ENCODE measurements at places on chromosomes 12 and 14.

DNA sequence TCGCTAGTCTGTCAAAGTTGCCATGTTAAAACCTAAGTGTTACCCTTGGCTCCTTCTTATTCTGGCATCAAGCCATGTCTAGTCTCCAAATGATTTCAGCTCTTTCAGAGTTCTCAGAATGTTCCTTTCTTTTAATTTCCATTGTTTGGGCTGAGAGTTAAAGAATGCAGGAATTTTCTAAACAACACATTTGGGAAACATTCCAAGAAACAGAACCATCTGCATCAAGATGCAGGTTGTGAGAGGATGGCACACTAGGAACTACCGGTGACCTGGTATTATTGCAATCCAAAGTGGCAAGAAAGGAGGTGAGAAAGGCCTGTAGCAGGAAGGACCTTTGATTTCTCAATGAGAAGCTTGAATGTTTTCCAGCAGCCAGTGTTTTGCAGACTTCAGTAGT, 30.1 kb downstream of the SLC35F4 start:
- no peaks in the 10 kb centered on the region for H3K27me3 ChIP-seq
- H3K4me3 ChIP-seq: no peak overlapping the region
- H3K36me3 ChIP-seq: no peaks in the 10 kb centered on the region

DNA sequence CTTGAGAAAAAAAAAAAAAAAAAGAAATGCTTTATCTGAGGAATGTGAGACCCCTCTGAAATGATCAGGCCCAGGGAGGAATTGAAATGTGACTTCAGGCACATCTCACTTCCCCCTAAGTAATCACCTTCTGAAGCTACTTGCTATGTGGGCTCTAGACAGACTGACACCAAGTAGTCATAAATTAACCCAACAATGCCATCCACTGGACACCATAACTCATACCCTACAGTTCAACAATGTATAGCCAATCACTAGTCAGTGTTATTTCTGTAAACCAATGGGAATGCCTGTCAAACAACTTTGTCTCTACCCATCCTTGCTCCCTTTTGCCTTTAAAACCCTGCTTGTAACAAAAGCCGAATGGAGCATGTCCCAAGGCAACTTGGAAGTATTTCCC, 182.7 kb upstream of the TMPO start:
- no peaks in the 10 kb centered on the region for H3K36me3 ChIP-seq
- no peak for DNase-seq
- H3K4me1 ChIP-seq: no peaks in the 10 kb centered on the region
- H3K4me3 ChIP-seq: no peak overlapping the region

- no peaks in the 10 kb centered on the region for H3K27me3 ChIP-seq
- H3K36me3 ChIP-seq: no peaks in the 10 kb centered on the region
- peaks cover under 1% of the 10 kb centered on the region for H3K4me1 ChIP-seq
Observed at GRCh38 chr12:52884526-52885293, 20.2 kb downstream of the KRT8 start.

DNA sequence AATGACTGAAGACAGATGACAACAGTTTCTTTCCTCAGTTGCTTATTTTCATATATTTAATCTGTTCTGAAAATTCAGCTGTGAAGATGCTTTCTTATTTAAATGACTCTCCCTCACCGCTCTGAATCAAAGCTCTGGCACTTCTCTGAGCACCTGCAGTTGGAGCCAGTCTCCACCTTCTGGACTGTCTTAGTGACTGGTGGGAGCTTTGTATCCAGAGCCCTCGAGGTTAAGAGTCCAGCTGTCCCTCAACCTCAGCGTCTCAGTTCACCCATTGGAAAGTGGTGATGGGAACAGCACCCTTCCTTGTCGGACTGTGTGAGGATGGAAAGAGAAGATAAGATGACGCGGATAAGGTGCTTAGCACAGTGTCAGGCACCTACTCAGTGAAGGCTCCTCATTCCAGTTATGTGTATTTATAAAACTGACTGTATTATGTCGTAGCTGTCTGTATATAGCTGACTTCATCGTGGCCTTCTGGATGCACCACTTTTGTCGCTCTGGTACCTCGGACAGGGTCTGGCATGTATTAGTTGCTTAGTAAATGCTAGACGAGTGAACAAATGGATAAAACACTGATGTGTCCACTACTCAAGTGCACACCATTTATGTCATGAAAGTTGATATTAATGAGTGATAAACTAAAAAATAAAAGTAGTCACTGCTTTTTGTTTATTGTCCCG, 34.5 kb downstream of the ELK3 start:
- no peak overlapping the region for H3K27ac ChIP-seq
- no peak for DNase-seq
- H3K27me3 ChIP-seq: no peaks in the 10 kb centered on the region
- no peaks in the 10 kb centered on the region for H3K4me1 ChIP-seq
- H3K36me3 ChIP-seq: no peaks in the 10 kb centered on the region

DNA sequence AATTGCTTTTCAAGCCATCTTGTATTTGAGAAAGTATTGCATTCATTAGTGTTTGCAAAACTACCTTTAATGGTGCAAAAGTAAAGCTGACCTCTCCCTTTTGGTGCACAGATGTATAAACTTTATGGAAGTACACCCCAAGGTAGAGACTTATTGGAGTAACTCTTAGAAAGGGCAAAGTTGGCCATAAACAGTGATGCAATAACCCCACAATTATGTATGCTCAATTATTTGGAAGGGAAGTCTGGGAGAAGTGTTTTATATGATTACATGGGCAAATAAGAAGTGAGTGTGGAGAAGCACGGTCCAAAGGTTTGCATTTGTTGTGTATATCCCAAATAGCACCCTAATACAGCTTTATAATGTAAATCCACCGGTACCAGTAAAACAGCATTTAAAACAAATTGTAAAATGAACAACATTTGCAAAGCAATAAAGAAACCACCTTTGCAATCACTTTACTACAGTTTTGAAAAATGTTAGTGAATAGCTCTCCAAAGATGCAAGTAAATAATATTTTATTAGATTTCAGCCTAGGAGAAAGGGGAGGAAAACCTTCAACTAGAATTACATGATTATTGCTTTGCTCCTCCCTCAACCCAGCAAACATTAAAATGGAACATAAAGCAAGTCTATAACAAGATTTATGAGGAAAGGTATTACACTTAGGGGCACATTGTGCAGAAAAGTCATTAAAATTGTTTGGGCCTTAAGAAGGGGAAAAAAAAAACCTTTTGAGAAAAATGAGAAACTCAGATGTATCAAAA, 70.5 kb downstream of the HMGA2 start:
- no peak overlapping the region for H3K4me3 ChIP-seq
- H3K27me3 ChIP-seq: no peaks in the 10 kb centered on the region
- peaks cover 6% of the 10 kb centered on the region for H3K4me1 ChIP-seq
- no peak for DNase-seq

GRCh38 chr12:47114481-47114892, 34.7 kb upstream of the AMIGO2 start:
- H3K36me3 ChIP-seq: no peaks in the 10 kb centered on the region
- no peak for DNase-seq
- H3K4me1 ChIP-seq: no peaks in the 10 kb centered on the region
- H3K27ac ChIP-seq: no peak overlapping the region
- no peaks in the 10 kb centered on the region for H3K27me3 ChIP-seq

GRCh38 chr12:124318278-124319020, 23.6 kb downstream of the RFLNA start:
- no peak for DNase-seq
- peaks cover 1% of the 10 kb centered on the region for H3K36me3 ChIP-seq
- H3K27me3 ChIP-seq: no peaks in the 10 kb centered on the region
- H3K4me3 ChIP-seq: no peak overlapping the region
- H3K4me1 ChIP-seq: no peaks in the 10 kb centered on the region

- peaks cover 4% of the 10 kb centered on the region for H3K4me1 ChIP-seq
- no peaks in the 10 kb centered on the region for H3K27me3 ChIP-seq
- H3K36me3 ChIP-seq: no peaks in the 10 kb centered on the region
- DNase-seq: no peak
- H3K27ac ChIP-seq: peak overlapping the region; percentile 99
- H3K4me3 ChIP-seq: peak overlapping the region; percentile 96
Observed at GRCh38 chr14:51652168-51653078, 713 bp downstream of the FRMD6 start.

- H3K27me3 ChIP-seq: no peaks in the 10 kb centered on the region
- no peaks in the 10 kb centered on the region for H3K4me1 ChIP-seq
- no peaks in the 10 kb centered on the region for H3K36me3 ChIP-seq
- no peak overlapping the region for H3K27ac ChIP-seq
Observed at GRCh38 chr14:24518851-24519250, 10.8 kb upstream of the CMA1 start.

- no peak overlapping the region for H3K4me3 ChIP-seq
- H3K4me1 ChIP-seq: no peaks in the 10 kb centered on the region
- H3K27ac ChIP-seq: no peak overlapping the region
Observed at GRCh38 chr12:66194122-66194521, 5.1 kb downstream of the IRAK3 start.

- no peaks in the 10 kb centered on the region for H3K27me3 ChIP-seq
- H3K4me1 ChIP-seq: no peaks in the 10 kb centered on the region
- no peak overlapping the region for H3K27ac ChIP-seq
- no peak overlapping the region for H3K4me3 ChIP-seq
Observed at GRCh38 chr14:106662936-106663550, 1136.7 kb downstream of the TMEM121 start.

GRCh38 chr12:71441836-71442566, 2.4 kb downstream of the LGR5 start:
- no peak overlapping the region for H3K27ac ChIP-seq
- no peak for DNase-seq
- H3K4me1 ChIP-seq: peaks cover 5% of the 10 kb centered on the region
- H3K36me3 ChIP-seq: no peaks in the 10 kb centered on the region
- H3K27me3 ChIP-seq: no peaks in the 10 kb centered on the region
- no peak overlapping the region for H3K4me3 ChIP-seq

DNA sequence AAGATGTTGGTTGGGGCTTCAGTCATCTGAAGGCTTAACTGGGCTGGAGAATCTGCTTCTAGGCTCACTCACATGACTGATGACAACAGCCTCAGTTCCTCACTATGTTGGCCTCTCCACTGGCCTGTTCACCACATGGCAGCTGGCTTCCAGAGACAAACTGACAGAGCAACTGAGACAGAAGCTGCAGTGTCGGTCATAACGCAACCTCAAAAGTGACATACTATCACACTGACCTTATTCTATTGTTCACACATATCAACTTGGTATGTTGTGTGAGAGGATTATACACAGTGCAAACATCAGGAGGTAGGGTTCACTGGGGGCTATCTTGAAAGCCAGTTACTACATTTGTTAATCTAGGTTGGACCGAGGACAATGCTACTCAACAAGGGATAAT, 92.9 kb downstream of the PAWR start:
- no peak overlapping the region for H3K27ac ChIP-seq
- DNase-seq: no peak
- no peaks in the 10 kb centered on the region for H3K4me1 ChIP-seq
- H3K4me3 ChIP-seq: no peak overlapping the region
- H3K36me3 ChIP-seq: no peaks in the 10 kb centered on the region

GRCh38 chr12:27592548-27592947, 68.5 kb downstream of the PPFIBP1 start:
- DNase-seq: peak; percentile 56
- no peaks in the 10 kb centered on the region for H3K27me3 ChIP-seq
- no peak overlapping the region for H3K4me3 ChIP-seq
- H3K4me1 ChIP-seq: no peaks in the 10 kb centered on the region

GRCh38 chr12:97944576-97944975, 482.0 kb downstream of the RMST start:
- H3K27ac ChIP-seq: no peak overlapping the region
- H3K27me3 ChIP-seq: no peaks in the 10 kb centered on the region
- H3K4me1 ChIP-seq: no peaks in the 10 kb centered on the region
- H3K4me3 ChIP-seq: no peak overlapping the region
- H3K36me3 ChIP-seq: no peaks in the 10 kb centered on the region
- DNase-seq: no peak

DNA sequence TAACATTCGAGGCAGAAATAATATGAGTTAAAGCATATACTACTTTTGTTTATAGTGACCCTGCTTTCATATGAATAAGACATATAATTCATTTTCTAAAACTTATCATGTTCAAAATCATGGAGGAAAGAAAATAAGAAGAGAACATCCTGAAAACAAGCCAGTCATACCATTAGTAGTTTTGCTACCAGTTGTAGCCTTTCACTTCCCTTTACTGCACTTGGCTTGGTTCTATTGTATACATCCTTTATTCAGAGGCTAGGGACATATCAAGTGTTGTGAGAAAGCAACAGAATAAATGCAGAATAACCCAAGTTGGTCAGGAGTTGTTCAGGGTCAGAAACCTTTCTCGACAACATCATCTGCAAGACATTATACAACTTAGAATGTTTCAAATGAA, 598.7 kb downstream of the SOX5 start:
- no peaks in the 10 kb centered on the region for H3K27me3 ChIP-seq
- no peak overlapping the region for H3K27ac ChIP-seq
- no peak overlapping the region for H3K4me3 ChIP-seq

DNA sequence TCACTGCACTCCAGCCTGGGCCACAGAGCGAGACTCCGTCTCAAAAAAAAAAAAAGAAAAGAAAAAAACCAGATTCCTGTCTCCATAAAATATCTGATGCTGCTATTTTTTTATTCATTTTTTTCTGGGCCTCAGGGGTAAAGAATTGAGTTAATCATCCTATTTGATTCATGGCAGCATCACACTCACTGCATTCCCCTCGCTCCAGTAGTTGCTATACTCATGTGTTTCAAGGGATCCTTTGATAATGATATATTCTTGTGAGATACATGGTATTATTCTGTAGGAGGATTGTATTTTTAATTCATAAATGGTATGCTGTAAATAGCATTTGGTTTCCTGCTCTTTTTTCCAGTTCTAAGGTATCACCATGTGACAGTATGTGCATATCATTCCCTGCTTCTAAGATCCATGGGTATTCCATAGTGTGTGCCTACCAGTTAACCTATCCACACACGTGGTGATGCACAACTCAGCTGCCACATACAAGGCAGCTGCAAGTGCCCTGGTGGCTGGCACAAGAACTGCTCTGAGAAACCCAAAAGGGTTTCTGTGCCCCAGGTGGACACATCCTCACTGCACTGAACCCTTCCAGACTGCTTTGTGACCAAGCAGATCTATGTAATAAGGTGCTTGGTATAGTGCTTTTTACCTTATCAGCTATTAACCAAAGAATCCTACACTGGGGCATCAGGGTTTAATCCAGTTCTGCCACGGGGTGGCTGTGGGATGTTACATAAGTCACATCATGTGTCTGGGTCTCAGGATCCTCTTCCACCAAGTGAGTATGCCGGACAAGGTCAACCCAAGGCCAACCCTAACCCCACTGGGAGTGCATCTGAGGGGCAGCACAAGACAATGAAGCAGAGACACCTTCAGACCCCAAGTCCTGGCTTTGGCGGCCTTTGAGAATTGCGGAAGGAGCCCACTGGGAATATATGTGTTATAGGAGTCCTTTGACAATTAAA, 74.6 kb downstream of the ZFP36L1 start:
- no peaks in the 10 kb centered on the region for H3K27me3 ChIP-seq
- no peak overlapping the region for H3K27ac ChIP-seq
- DNase-seq: no peak

- no peak for DNase-seq
- H3K27me3 ChIP-seq: no peaks in the 10 kb centered on the region
- no peaks in the 10 kb centered on the region for H3K4me1 ChIP-seq
- H3K36me3 ChIP-seq: no peaks in the 10 kb centered on the region
- no peak overlapping the region for H3K27ac ChIP-seq
- no peak overlapping the region for H3K4me3 ChIP-seq
Observed at GRCh38 chr12:120012067-120012621, 23.1 kb downstream of the BICDL1 start.

GRCh38 chr12:2673966-2674810, 120.6 kb upstream of the FKBP4 start:
- H3K4me3 ChIP-seq: no peak overlapping the region
- no peak for DNase-seq
- no peaks in the 10 kb centered on the region for H3K27me3 ChIP-seq
- no peaks in the 10 kb centered on the region for H3K36me3 ChIP-seq
- H3K27ac ChIP-seq: no peak overlapping the region

- H3K4me1 ChIP-seq: no peaks in the 10 kb centered on the region
- H3K36me3 ChIP-seq: no peaks in the 10 kb centered on the region
- no peaks in the 10 kb centered on the region for H3K27me3 ChIP-seq
- no peak for DNase-seq
- no peak overlapping the region for H3K4me3 ChIP-seq
- H3K27ac ChIP-seq: peak overlapping the region; percentile 15
Observed at GRCh38 chr12:97940629-97941028, 478.0 kb downstream of the RMST start.
